Spleen (tissue), 13 donors: ENCODE measurements at places on chromosomes 7 and 10.

DNA sequence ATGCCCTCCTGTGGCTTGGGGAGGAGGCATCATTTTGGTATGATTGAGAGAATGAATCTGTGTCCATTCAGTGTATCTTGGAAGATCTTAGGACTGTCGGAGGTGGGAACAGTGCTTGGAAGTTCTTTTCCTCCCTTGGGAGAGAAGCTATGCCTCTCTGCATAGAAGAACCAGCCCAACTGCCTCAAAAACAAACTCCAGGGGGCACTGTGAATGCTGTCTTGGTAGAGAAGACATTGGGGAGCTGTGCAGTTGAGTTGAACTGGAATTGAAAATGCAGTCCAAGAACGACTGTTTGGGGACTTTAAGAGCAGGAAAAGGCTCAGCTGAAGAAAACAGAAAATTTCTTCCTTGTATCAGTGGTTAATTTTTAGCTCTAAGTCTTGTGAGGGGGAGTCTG is 4.9 kb upstream of the GJD4 start:
- DNase-seq, result no peak

DNA sequence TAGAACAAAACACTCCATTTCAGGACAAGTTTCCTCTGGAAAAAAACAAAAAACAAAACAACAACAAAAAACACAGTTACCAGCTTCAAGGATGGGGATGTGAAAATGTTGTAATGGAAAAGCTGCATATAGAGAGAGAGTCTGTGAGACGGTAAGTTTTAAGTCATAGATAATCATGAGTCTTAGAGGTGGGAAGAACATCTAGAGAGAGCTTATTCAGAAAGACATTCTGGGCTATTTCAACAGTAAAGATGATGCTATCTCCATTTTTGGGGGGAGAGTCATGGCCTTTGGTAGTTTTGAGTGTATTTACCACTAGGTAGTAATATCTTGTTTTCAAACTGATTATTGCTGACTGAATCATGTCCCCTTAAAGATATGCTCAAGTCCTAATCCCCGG is 23.3 kb upstream of the INPP5F start:
- DNase-seq, result no peak

DNA sequence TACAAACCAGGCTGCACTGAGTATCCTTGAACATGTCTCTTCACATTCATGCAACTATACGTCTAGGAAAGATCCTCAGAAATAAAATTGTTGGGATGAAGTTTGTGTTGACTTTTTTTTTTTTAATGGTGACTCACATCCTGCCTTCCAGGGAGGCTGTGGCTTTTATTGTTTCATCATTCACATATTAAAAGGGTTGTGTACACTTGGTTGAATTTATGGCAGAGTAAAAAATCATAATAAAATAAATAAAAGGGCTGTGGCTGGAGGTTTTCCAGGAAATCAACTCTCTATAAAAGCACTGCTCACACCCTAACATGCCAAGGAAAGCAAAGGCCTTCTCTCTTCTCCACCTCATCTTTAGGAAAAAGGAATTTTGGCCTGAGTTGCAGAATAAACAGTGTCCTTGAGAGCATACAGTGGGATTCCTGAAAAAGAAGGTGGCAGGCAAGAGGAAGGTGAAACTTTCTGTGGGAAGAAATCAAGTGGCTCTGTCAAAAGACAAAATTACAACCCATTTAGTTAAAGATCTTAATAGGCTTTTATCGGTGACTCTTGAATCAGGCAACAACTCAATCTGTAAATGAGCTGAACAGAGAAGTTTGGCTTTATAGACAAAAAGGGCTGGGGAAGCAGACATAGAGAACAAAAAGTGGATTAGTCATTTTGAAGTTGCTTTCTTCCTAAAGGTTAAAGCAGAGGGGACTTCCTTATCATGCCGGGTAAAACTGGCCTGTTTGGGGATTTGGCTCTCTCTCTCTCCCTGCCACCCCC is 41.6 kb upstream of the FHIP2A start:
- no peak for DNase-seq

- no peak for DNase-seq
Measured at GRCh38 chr7:133723044-133723443, 404.1 kb upstream of the LRGUK start.

GRCh38 chr10:1432161-1432560 is 305.2 kb downstream of the ADARB2 start:
- no peak for DNase-seq

- DNase-seq, result no peak
Measured at GRCh38 chr10:106410331-106410730, 754.2 kb downstream of the SORCS1 start.
